ENCODE measurements at places on chromosomes 3 and 15. TPM values are rescaled to one million over a fixed set of nuclear protein-coding genes. Genes with fewer than 3 reads are reported as not detected.

GRCh38 chr15:89828281-89829145 is 13.9 kb upstream of the ANPEP start:
- no peak overlapping the region for H3K4me3 ChIP-seq
- no peaks in the 10 kb centered on the region for H3K27me3 ChIP-seq
- peak overlapping the region; percentile 62 for H3K27ac ChIP-seq
- peaks cover 21% of the 10 kb centered on the region for H3K4me1 ChIP-seq
- peaks cover 22% of the 10 kb centered on the region for H3K36me3 ChIP-seq
- DNase-seq = peak; percentile 63

- H3K4me3 ChIP-seq = no peak overlapping the region
- H3K27ac ChIP-seq = no peak overlapping the region
- H3K4me1 ChIP-seq = no peaks in the 10 kb centered on the region
- no peak for DNase-seq
Measured at GRCh38 chr3:27160146-27160545, 209.0 kb downstream of the NEK10 start.

- H3K27ac ChIP-seq = no peak overlapping the region
- H3K36me3 ChIP-seq = no peaks in the 10 kb centered on the region
- no peak overlapping the region for H3K4me3 ChIP-seq
- H3K4me1 ChIP-seq = no peaks in the 10 kb centered on the region
- no peaks in the 10 kb centered on the region for H3K27me3 ChIP-seq
- DNase-seq = no peak
Measured at GRCh38 chr15:49815950-49816349, 195.1 kb downstream of the DTWD1 start.

GRCh38 chr3:98705694-98706093 is 57.4 kb upstream of the ST3GAL6 start:
- H3K4me3 ChIP-seq = no peak overlapping the region
- no peaks in the 10 kb centered on the region for H3K4me1 ChIP-seq
- H3K27me3 ChIP-seq = no peaks in the 10 kb centered on the region
- H3K27ac ChIP-seq = no peak overlapping the region

DNA sequence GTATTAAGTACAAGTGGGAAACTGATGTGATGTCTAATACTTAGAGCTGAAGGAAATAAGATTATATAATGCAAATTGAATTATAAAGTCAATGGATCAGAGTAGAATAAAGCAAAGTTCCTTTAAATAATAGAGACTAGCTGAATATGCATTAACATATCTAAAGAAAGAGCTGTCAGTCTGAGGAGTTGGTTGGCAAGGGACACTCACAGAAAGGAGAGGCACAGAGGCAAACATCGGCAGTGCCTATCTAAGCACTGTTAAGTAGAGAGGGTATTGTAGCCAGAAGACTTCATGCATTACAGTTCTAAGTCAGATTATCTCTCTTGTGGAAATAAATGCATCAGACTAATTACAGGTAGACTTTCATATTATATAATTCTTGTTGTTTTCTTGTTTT is 16.6 kb downstream of the NRG4 start:
- H3K36me3 ChIP-seq = no peaks in the 10 kb centered on the region
- H3K27ac ChIP-seq = no peak overlapping the region
- H3K4me3 ChIP-seq = no peak overlapping the region
- H3K27me3 ChIP-seq = no peaks in the 10 kb centered on the region

DNA sequence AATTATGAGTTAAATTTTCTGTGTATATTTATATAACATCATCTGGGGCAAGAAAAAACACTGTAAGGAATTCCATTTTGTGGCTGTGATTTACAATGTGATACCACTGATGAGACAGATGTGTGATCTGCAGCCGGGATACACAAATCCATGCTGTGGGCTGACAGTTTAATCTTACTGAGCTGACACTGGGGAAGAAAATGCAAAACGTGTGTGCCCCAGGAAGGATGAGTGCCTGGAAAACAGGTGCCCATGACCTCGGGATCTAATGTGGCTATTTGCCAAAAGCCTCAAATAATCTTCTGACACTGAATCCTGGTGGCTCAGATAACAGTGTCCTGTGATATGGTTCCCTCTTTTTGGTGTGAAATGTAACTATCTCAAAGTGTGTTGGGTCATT is 10.5 kb downstream of the MYRIP start:
- no peaks in the 10 kb centered on the region for H3K4me1 ChIP-seq
- H3K27ac ChIP-seq = no peak overlapping the region
- H3K27me3 ChIP-seq = no peaks in the 10 kb centered on the region
- H3K4me3 ChIP-seq = no peak overlapping the region
- no peaks in the 10 kb centered on the region for H3K36me3 ChIP-seq

DNA sequence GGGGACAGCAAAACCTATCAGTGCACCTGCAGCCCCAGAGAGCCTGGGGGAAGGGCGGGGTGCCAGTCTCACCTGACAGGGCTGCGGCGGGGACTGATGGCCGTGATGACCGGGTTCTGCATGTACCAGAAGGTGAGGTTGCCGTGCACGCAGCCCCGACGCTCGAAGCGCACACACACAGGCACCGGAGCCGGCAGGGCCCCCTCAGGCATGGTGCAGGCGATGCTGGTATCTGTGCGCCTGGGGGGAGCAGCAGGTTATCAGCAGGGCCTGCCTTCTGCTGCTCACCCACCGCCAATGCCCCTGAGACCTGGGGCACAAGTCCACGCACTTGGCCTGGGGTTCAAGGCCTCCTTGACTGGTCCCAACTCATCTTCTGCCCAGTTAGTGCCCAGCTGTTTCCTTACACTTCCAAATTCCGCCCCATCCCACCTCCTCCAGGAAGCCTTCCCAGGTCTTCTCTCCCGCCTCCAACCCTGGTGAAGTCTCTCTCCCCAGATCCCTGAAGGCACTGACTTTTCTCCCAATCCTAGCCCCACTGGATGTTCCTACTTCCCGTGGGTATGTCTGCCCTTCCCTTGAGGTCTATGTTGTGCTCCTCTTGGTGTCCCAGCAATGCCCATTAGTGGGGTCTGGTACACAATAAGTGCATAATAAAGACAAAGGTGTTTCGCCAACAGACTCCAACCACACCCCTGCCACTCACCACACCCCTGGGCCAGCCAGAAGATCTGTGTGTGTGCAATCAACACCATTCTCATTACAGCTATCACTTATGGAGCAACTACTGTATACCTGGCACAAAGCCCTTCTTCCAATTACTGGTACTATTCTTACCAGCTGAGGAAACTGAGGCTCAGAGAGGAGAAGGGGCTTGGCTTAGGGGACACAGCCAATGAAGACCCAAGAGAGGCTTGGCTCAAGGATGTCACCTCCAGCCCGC is 28.9 kb downstream of the H1-8 start:
- peaks cover 37% of the 10 kb centered on the region for H3K36me3 ChIP-seq
- H3K4me1 ChIP-seq = peaks cover 12% of the 10 kb centered on the region
- no peak for DNase-seq
- no peak overlapping the region for H3K4me3 ChIP-seq
- no peak overlapping the region for H3K27ac ChIP-seq
- H3K27me3 ChIP-seq = no peaks in the 10 kb centered on the region

MYNN gene
- total RNA-seq = 136 TPM
